ENCODE measurements at places on chromosomes 7 and 10.

DNA sequence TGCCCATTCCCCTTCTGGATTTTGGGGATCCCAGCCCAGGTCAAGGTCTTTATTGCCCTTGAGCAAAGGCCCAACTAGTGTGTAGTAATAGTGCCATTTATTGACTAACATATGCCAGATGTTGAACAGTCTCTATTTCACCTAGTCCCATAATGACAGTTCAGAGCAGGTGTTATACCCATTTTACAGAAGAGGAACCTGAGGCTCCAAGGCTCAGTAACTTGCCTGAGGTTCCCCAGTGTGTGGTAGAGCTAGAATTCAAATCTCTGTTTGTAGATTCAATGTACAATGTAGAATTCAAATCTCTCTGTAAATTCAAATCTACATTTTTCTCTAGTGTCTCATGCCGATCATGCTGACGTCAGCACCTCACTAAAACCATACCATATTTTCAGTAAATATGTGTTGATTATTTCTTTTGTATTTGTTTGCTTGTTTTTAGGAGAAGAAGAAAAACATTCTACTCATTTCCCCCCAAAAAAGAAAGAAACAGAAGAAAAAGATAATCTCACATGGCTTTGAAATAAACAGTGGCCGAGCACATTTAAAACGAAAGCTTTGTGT, 329.7 kb downstream of the PRPF18 start:
- no peak overlapping the region for H3K4me3 ChIP-seq
- no peaks in the 10 kb centered on the region for H3K4me1 ChIP-seq
- H3K36me3 ChIP-seq, result no peaks in the 10 kb centered on the region
- H3K27ac ChIP-seq, result no peak overlapping the region
- no peak for DNase-seq

DNA sequence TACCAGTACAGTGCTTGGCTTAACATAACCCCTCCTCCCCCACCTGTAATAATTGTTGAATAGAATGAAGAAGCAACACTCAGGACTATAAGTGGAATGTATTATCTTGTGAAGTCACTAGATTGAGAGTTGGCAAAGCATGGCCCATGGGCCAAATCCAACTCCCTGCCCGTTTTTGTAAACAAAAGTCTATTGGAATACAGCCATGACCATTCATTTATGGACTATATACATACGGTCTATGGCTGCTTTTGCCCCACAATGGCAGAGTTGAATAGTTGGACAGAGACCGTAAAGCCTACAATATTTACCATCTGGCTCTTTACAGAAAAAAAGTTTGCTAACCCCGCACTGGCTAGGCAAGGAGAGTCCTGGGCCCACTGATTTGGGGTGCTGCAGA, 48.1 kb upstream of the CYCS start:
- no peak for DNase-seq
- no peaks in the 10 kb centered on the region for H3K36me3 ChIP-seq
- H3K27ac ChIP-seq, result no peak overlapping the region
- H3K4me1 ChIP-seq, result no peaks in the 10 kb centered on the region
- no peak overlapping the region for H3K4me3 ChIP-seq

GRCh38 chr10:1345368-1345767, 289.2 kb downstream of the WDR37 start:
- DNase-seq, result no peak
- no peak overlapping the region for H3K4me3 ChIP-seq
- no peaks in the 10 kb centered on the region for H3K36me3 ChIP-seq
- no peaks in the 10 kb centered on the region for H3K4me1 ChIP-seq
- no peak overlapping the region for H3K27ac ChIP-seq
- no peaks in the 10 kb centered on the region for H3K27me3 ChIP-seq

- DNase-seq, result peak; percentile 85
- peaks cover 72% of the 10 kb centered on the region for H3K4me1 ChIP-seq
- no peaks in the 10 kb centered on the region for H3K27me3 ChIP-seq
- peak overlapping the region; percentile 84 for H3K27ac ChIP-seq
- H3K4me3 ChIP-seq, result no peak overlapping the region
Measured at GRCh38 chr10:124646483-124647352, 97.5 kb downstream of the FAM53B start.

- H3K27ac ChIP-seq, result no peak overlapping the region
- H3K4me3 ChIP-seq, result no peak overlapping the region
- no peak for DNase-seq
- no peaks in the 10 kb centered on the region for H3K27me3 ChIP-seq
- no peaks in the 10 kb centered on the region for H3K36me3 ChIP-seq
Measured at GRCh38 chr7:90842430-90842788, 246.3 kb downstream of the CDK14 start.

GRCh38 chr7:28957064-28957750, 923 bp downstream of the TRIL start:
- peak; percentile 72 for DNase-seq
- H3K4me3 ChIP-seq, result peak overlapping the region; percentile 54
- peak overlapping the region; percentile 49 for H3K27ac ChIP-seq
- no peaks in the 10 kb centered on the region for H3K36me3 ChIP-seq

- no peak overlapping the region for H3K27ac ChIP-seq
- no peaks in the 10 kb centered on the region for H3K36me3 ChIP-seq
- peaks cover 15% of the 10 kb centered on the region for H3K27me3 ChIP-seq
- H3K4me1 ChIP-seq, result peaks cover 10% of the 10 kb centered on the region
- H3K4me3 ChIP-seq, result no peak overlapping the region
Measured at GRCh38 chr7:100173806-100174495, 3.2 kb downstream of the GPC2 start.

DNA sequence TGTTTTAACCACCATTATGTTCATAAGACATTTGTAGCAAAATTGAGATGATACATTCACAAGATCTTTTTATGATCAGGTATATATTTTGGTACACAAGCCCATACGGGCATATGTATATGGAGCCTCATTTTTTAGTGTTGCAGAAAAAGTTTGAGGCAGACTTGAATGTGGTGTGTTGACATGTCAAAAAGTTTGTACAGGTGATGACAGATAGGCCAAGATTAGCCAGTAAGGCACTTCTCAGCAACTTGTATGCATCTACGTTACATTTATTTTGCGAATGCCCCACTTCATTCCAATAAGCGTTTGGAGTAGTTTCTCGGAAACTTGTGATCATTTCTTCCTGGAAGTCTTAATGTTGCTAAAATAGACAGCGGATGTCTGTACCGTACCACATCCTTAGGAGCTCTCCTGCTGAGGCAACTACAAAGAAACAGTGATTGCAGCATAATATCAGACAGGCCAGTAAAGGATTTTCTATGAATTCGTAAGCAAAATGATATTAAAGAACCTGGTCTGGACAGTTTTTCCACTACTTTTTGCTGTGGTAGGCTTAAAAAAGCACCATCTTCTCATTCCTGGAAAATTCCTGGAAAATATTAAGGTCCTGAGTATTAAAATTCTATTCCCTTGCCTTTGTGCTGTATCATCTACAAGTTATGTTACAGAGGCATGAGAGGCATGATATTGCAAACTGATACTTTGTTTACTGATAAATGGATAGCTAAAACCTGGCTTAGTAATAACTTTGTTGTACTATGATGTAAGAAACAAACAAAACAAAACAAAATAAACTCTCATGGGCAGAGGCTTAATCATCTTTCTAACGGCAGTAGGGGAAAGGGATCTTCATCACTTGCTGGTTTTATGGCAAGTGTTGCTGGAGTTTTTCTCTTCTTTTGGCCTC, 153.6 kb downstream of the HDAC9 start:
- H3K4me1 ChIP-seq, result no peaks in the 10 kb centered on the region
- no peaks in the 10 kb centered on the region for H3K36me3 ChIP-seq
- DNase-seq, result no peak
- H3K27ac ChIP-seq, result no peak overlapping the region
- H3K27me3 ChIP-seq, result no peaks in the 10 kb centered on the region

Data from upper lobe of right lung (tissue), 1 donor.